Activated T-cell treated with anti-CD3 and anti-CD28 coated beads for 4 hours (primary cell): ENCODE measurements at places on chromosomes 3 and 15.

GRCh38 chr3:182970811-182971418, 9.4 kb downstream of the DCUN1D1 start:
- DNase-seq = no peak

GRCh38 chr15:90402223-90402622, 14.2 kb downstream of the IQGAP1 start:
- no peak for DNase-seq

- no peak for DNase-seq
Observed at GRCh38 chr3:69231929-69232440, 109.6 kb upstream of the LMOD3 start.

GRCh38 chr15:40047415-40048210, 8.6 kb upstream of the SRP14 start:
- no peak for DNase-seq

- no peak for DNase-seq
Observed at GRCh38 chr3:8752832-8753231, 16.6 kb downstream of the OXTR start.

DNA sequence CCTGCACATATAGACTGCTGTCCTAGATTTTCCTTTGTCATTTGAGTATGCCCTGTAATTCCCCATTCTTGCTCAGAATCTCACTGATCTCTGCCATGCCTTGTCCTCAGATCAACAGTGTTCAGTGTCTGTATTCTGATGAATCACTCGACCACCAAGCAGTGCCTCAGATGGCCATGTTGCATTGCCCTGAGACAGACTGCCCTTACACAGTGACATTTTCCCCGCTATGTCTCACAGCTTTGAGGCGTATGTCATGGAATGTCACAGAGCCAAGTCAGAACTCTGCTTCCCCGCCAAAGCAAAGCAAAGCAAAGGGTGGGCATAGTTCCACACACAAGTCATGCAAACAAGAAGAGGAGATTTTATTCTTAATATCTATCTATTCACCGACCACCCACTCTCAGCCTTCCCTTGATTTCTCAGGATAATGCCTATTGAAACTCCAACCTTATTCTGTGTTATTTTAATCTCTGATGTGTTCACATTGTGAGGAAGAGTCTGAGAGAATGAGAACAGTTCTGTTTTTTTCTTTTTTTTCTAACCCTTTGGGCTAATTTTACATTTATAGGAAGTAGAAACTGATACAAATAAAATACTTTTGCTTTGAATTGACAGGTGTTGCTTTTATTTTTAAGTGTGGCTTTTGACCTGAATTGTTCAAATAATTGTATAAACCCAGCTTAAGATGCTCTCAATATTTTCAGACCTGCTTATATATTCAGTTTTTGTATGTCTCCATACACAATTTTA, 16.9 kb upstream of the PSMD6 start:
- no peak for DNase-seq

DNA sequence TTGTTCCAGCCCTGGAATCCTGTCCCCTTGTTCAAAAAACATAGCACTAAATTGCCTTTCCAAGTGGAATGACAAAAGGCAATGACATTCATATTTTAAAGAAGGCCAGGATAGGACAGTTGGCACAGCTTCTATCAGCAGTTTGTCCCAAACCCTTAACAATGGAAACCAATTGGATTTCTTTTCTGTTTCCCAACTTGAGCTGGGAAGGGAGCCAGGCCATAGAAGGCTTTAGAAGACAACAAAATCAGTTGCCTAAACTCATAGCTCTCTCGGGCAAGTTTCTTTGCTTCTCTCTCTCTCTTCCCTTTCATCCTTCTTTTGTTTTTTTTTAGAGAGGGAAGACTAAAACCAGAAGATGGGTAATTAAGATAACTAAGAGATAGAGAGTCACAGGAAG, 227.7 kb upstream of the TPRG1 start:
- no peak for DNase-seq

- no peak for DNase-seq
Observed at GRCh38 chr3:194773216-194773615, 87.5 kb downstream of the FAM43A start.

- no peak for DNase-seq
Observed at GRCh38 chr3:44927371-44927770, 48.6 kb downstream of the ZDHHC3 start.

GRCh38 chr3:171680726-171681411, 129.4 kb downstream of the PLD1 start:
- no peak for DNase-seq

- DNase-seq = no peak
Observed at GRCh38 chr3:196843435-196844110, 24.1 kb upstream of the SENP5 start.

DNA sequence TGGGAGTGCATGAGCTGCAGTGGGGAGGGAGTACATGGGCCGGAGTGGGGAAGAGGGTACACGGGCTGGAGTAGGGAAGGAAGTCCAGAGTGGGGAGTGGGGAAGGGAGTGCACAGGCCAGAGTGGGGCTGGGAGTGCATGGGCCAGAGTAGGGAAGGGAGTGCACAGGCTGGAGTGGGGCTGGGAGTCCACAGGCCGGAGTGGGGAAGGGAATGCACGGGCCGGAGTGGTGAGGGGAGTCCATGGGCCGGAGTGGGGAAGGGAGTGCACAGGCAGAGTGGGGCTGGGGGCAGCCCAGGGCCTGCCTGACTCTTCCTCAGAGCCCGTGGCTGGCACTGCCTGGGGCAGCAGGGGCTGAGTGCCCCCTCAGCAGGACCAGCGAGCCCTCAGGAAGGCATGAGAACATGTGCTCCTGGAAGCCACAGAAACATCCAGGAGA, 40.7 kb downstream of the KLF15 start:
- no peak for DNase-seq

- DNase-seq = no peak
Observed at GRCh38 chr3:126886217-126886616, 96.7 kb upstream of the PLXNA1 start.

GRCh38 chr3:198112031-198112430, 152.0 kb downstream of the LMLN start:
- DNase-seq = no peak

DNA sequence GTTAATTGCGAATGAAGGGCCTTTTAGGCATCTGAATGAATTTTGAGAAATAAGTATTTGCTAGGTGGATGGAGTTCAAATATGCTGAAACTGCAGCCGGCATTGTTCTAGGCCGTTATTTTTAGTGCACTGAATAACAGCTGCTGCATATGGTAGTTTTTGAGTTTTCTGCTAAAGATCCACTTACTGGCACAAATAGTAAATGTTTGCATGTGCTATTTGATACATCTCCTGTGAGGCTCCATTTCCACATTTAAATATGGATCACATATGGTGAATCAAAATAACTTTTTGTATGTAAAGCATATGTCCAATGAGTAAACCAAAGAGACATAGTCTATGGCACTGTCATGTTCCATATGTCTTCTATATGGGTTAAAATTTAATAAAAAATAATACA, 56.7 kb upstream of the CNTN4 start:
- DNase-seq = no peak

- no peak for DNase-seq
Observed at GRCh38 chr15:90679959-90680358, 37.2 kb upstream of the BLM start.

DNA sequence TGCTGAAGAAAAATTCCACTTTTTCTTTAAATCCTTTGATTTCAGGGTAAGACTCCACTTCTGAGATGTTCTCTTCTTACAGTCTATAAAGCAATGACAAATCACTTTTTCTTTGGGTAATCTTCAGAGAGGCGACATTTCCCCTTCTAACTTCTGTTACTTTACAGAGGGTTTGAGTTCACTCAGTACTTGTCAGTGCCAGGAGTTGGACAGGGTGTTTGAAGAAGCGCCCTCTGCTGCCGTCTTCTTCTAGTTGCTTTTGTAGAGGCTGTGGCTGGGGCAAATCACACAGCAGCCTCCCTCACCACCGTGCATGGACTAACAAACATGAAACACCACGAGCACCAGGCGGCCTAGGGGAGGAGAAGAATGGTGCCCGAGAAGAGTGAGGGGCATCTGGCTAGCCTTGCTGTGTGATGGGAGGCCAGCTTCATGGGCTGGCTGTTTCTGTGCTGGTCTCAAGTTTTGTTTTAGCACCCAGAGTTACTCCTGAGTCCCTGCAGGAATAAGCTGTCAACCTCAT, at the start of gene CD80:
Gene CD80 (minus strand): TSS at position 174 of the 523 bp plus-strand sequence. CDS start 1,886 bp downstream, outside the sequence.
- peak; percentile 33 for DNase-seq

- no peak for DNase-seq
Observed at GRCh38 chr15:57340682-57341259, 35.5 kb upstream of the CGNL1 start.

DNA sequence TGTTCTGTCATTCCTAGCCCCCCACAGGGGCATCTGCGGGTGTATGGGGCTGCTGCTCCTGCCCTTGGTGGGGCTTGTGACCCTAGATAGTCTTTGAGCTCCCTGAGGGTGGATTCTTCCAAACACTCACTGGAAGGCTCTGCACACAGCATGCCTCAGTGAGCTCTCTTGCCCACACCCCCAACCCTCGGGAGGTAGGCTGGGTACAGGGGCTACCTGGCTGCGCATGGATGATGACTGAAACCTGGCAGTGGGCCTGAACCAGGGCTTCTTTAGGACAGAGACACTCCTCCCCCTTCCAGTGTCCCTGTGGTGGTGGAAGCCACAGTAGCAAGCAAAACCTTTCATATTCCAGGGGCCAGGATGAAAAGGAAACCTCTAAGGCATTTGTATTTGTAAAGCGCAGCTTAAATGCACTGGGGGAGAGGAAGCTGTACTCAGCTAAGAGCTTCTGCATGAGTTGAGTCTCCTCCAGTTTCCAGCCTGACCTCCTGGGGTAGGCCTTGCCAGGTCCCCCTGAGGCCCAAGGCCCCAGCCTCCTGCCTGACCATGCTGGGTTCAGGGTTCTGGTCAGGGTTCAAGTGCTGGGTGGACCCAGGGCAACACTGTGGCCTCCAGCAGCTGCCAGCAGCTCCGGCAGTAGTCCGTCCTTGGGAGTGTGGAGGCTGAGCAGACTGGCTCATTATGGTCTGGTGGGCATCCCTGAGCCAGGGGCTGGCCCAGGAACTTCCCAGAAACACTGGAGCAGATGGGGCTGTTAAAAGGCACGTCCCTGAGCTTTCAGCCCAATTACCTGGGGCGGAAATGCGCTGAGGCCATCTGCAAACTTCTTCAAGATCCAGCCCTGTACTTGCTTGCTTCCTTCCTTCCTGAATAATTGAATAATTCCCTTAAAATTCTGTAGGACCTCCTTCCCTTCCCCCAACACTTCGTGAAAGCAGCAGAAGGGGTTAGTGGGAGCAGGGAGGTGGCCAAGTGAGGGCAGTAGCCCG, 89.7 kb downstream of the HMG20A start:
- no peak for DNase-seq

DNA sequence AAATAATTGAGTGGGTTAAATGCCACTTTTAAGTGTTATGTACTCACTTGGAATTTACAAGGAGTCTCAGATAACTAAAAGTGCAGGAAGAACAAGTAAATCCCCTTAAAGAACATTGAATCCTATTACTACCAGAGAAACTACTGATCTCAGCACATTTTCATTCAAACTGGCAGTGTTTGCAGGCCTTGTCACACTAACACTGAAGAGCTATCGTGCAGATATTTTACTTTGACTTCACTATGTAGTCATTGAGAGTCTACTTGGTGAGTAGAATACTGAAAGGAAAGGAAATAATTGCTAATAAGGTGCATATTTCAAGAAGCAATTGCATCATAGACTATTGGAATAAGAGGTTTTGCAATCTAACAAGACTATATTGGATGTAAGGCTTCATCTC, 721.4 kb upstream of the CBLB start:
- DNase-seq = no peak

DNA sequence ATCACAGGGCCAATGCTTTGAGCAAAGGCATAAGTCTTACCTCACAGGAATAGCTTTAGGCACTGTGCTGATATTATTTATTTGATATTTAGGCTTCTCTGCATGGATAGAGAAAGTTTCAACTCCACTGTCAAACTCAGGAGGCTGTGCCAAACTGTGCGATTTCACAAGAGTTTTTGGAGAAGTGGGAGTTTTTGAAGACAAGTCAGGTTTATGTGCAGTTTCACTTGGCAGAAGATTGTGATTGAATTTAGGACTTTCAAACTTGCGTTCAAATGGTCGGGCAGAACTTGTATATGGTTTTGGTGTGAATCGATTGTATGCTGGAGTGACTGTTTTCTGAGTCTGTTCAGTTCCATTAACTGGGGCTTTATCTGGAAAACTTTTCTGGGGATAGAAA, 113.7 kb downstream of the TJP1 start:
- no peak for DNase-seq

- DNase-seq = no peak
Observed at GRCh38 chr15:54312528-54312927, 334.3 kb downstream of the UNC13C start.

DNA sequence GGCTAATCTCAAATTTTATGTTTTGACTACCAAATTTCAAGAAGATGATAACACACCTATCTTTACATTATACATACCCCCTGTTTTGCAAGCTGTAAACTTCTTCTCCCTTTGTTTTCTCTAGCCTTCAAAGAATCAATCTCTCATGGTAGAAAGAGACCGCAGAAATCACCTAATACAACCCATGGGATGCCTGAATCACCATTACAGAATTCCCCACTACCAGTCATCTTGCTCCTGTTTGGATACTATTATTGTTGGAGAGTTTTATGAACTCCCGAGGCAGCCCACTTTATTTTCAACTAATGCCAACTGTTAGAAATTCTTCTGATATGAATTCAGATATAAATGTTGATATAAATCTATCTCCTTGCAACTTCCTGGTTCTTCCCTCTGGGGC, 110.9 kb downstream of the FRMD5 start:
- DNase-seq = no peak

DNA sequence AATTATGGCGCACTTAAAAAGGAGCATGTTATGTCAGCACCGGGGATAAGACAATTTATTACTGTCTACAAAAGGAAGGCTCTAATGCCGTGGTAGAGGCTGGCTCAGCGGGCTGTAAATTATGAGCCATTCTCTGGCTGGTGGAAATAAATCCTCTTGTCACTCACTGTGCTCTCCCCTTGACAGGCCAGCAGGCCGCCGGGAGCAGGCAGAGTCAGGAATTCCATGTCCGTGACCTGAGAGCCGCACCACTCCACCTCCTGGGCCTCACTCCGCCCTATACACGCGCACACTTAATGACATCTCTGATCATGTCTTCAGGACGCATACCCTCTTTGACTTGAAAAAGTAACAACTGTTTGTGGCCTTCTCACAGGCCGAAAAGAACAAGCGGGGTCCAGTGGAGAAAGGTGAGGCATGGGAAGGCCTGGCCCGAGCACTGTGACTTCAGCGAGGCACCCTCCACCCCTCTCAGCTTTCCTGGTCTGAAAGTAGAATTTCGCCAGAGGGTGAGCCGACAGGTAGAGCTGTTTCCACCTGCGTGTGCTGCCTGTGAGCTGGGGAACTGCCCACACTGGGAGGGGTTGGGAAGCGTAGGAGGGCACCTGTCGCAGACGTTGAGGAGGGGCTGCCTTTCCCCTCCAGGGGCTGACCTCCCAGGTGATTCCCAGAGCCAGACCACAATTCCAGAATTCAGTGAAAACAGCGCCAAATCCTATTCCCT, 13.2 kb upstream of the PCSK6 start:
- DNase-seq = no peak

- DNase-seq = no peak
Observed at GRCh38 chr3:46913644-46914043, 36.1 kb downstream of the PTH1R start.

DNA sequence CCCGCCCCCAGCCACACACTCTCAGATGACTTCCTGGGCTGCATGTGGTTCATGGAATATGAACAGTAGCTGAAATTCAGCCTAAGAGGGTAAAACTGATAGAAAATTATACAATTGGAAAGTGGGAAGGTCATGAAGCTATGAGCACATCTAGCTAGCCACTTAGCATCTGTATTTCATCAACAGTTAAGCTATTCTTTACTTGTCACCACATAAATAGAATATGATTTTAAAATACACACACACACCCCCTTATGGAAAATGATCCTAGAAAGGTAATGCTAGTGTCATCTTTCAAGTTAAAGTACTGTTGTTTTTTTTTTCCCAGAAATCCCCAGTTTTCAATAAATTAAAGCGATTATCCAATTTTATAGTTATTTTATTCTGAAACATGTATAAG, 3.6 kb downstream of the MAP4 start:
- no peak for DNase-seq
